ENCODE measurements at places on chromosomes 1 and 21.
A peak's percentile ranks its signal among the peaks of the same experiment; 100 is the strongest.

DNA sequence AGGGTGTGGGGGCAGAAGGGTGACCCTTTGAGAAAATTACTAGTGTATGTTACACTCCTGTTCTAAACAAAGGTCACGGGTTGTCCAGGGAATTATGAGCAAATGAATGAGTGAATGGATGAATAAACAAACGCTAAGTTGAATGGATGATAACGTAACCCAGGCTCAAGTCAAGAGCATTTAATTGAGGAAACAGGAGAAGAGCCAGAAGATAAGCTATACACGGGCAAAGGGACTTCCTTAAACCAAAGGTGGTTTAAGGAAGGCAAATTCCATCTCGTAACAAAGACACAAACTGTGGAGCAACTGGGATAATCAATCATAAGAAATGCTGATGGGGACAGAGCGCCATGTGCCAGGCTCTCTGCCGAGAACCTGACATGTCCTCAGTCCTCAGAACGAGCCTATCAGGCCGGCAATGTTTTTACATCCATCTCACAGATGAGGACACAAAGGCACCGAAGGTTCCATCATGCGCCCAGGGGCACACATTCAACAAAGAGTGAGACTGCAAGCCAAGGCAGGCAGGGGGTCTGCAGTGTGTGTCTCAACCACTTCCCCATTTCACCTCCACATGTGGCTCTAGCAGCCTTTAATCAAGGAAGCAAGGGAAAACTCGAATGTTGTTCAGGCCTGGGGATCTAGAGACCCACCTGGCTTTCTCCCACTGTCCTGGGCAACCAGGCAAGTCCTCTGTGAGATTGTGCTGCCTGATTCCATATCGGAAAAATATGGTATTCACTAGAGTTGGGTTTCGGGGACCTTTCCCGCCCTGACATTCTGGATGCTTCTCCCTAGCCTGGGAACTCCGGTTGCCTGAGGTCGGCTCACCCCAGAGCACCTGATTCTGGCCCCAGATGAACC lies 126.8 kb upstream of the EDN2 start:
- peak; percentile 71 for DNase-seq

- no peak for DNase-seq
These were observed 71.9 kb downstream of the CASZ1 start for GRCh38 chr1:10724511-10724910.

- no peak for DNase-seq
These were observed 2.1 kb downstream of the SLC66A1 start for GRCh38 chr1:19313961-19314882.

DNA sequence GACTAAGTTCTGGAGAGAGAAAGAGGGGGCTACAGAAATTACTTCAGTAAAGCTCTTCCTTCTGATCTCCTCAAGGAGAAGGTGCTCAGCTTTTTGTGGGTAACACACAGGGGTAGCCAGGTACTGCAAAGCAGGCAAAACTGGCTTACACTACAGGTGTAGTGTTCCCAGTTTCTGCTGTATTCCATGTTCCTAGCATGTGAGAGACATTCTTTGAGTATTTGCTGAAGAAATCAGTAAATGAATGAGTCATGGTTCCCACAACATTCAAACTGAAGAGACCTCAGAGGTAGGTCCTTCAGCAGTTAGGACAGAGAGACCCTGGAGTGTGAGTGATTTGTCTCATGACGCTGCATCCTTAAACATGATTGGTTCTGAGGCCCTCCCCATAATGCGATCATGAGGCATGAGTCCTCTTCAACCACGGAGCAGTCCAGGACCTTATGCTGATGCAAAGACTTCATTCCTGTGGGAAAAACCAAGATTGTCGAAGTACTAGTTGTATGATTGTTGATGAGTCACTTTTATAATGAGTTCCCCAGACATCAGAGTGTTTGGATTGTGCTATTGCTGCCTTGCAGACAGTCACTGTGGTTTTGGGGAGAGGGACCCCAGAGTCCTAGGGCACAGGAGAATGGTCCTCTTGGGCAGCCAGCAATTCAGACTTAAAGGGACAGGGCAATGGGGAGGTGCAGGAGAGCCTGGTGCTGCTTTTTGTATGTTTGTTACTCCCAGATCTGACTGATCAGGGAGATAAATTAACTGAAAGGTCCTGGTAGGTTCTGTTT lies 2.7 kb upstream of the OR10J4 start:
- no peak for DNase-seq

- no peak for DNase-seq
These were observed 47.0 kb upstream of the BACE2 start for GRCh38 chr21:41120997-41121396.

DNA sequence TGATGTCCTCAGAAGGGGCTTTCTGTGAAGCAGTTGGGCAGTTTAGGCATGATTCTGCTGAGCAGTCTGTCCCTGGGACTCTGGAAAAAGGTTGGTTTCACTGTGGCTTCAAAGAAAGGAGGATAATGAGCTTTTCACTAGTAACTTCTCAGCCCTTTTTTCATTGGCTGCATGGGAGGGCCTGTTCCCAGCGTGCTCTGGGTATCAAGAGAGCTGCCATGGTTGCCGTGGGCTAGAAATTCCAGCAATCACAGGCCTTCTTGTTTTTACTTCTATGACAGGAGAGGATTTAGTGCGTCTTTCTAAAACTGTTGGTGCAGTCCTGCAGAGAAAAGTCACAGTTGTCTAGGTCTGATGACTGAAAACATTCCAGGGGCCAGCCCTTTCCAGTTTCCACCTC lies 7.2 kb downstream of the SZRD1 start:
- DNase-seq: no peak

DNA sequence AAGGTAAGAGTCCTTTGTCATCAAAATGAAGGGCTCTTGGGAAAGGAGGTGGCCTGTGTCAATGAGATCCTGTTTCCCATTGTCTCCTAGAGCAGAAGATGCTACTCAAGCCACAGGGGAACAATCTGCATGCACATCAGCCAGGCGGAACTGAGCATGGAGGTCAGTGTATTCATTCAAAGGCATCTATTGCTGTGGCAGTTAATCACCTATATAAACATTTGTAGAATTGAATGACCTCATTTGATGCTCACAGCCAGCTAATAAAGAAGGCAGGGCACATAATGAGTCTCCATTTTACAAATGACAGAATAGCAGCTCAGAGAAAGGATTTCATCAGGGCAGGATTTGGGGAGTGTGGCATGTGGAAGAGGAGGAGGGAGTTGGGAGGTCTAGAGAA lies 5.7 kb upstream of the FYB2 start:
- DNase-seq: peak; percentile 100

- no peak for DNase-seq
These were observed 529 bp downstream of the EGLN1 start for GRCh38 chr1:231421546-231421970.

DNA sequence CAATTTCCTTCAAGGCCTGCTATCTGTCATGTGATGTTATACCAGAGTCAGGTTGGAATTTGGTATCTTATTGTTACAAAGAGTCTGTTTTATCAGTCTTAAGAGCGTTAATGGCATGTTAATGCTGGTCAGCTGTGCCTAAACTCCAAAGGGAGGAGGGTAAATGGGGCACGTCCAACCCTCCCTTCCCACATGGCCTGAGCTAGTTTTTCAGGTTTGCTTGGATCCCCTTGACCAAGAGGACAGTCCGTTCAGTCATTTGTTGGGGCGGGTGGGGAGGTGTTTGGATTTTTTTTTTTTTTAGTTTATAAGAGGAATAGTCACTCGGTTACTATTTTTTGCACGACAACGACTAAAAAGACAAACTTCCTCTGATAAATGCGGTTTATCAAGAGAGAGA lies 63.8 kb upstream of the LYST start:
- DNase-seq: no peak

DNA sequence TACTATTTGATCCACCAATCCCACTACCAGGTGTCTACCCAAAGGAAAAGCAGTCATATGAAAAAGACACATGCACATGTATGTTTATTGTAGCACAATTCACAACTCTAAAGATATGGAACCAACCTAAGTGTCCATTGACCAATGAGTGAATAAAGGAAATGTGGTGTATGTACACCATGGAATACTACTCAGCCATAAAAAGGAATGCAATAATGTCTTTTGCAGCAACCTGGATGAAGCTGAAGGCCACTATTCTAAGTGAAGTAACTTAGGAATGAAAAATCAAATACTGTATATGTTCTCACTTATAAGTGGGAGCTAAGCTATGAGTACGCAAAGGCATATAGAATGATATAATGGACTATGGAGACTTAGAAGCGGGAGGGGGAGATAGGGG lies 12.6 kb downstream of the ADIPOR1 start:
- DNase-seq: no peak

- DNase-seq: no peak
These were observed 27.8 kb downstream of the NTPCR start for GRCh38 chr1:232978091-232978634.
